ENCODE measurements at places on chromosomes 6 and 20.

DNA sequence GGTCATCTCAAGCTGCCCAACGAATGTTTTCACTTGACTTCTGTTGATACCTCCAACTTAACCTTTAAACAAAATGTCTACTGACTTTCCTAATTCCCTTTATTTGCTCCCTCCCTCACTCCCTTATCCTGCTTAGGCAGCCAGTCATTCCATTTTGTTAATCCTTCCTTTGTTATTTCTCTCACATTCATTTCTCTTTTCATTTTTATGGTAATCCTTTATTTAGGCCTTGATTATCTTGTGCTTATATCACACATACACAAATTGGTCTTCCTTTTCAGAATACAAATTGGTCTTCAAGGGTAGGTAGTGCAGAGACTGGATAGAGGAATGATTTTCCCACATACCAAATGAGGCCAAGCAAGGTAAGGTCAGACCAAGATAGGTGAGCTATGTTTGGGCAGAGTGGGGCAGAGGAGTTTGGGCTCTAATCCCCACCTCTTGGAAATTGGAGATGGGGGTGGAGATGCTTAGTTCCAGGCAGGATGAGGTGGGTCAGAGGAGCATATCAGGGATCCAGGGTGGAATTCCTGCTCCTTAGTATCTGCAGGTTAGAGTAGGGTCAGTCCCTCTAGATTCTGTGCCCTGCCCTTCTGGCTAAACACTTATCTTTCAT is 2.0 kb upstream of the SPACA1 start:
- DNase-seq, result no peak

- DNase-seq, result no peak
These were observed 259.0 kb downstream of the FOXC1 start for GRCh38 chr6:1868561-1869261.

DNA sequence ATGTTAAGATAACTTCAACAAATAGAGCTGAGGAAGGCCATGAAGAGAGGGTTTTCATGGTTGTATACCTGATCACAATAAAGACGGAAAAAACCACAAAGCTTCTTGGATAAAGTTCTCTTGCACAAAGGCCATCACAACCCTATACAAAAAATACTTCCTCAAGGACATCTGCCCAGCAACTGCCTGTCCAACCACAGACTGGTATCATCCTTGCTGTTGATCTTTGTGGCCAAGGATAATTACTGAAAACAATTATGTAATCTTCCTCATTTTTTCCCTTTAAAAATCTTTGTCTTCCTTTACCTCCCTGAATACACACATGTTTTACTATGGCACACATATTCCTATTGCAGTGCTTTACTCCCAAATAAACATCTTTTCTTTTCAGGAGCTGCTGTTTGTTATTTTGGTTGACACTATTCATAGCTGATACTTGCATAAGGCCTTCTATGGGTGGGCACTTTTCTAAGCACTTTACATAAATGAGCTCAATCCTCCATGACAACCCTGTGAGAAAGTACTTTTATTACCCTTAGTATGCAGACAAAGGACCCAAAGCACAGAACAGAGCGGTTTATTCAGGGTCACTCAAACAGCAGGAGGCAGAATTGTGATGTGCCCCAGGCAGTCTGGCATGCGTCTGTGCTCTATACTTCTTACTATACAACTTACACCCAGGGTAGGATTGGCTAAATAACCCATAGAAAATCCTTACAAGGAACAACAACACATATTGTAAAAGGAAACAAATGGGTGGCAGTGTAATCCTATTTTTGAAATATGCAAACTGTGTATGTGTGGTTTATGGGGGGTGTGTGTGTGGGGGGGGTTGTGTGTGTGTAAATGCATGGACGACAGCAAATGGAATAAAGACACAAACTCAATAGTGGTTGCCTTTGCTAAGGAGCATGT is 35.1 kb downstream of the SNRNP48 start:
- no peak for DNase-seq

DNA sequence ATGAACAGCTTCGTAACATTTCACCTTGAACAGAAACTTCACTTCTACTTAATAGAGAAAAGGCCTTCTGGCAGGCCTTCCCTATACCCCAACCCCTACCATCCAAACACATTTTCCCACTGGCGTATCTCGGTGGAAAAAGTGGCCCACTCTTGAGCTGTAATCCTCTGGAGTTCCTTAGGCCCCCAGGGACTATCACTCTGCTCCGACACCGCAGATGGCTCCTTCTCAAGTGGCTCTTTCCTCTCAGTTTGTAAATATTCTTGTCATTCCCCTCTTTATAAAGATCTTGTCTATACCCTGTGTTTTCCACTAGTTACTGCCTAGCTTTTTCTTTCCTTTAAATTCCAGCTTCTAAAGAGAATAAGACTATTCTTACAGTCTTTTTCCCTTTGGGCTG is 108.7 kb downstream of the MYB start:
- no peak for DNase-seq

DNA sequence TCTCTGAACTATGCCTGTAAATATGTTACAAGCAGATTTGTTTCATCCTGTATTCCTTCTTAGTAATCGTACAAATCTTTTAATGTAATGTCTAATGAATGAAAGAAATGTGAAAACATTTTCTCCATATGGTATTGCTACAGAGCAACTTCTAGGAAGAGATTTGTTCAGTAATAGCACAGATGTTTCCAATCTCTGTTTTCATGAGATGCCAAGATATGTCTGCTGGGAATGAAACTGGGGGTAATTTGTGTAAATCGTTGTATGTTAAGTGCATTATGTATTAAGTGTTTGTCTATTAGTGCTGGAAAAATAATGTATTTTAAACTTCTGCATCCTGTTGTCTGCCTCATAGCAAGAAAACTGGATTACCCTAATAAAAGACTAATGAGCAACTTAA is 722.2 kb upstream of the EYS start:
- no peak for DNase-seq

DNA sequence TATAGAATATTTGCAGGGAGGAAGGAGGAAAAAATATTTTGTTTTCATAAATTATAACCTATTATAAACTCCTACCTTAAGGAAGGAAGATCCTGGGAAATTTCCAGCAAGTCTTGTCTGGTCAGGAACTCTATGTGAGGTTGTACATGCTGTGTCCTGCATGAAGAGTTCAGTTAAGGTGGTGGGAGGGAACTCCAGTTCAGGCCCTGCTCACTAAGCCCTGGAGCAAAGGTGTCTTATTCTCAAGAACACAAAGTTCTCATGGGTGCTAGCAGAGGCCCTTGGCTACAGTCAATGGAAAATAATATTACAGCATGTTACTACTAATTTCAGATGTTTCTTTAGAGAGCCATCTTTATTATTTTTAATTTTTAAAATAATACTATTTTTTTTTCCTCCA is 3.8 kb upstream of the OGFRL1 start:
- DNase-seq, result no peak

Data from adrenal gland (tissue), 19 donors.